ENCODE measurements at places on chromosomes 12 and 14. TPM values are rescaled to one million over a fixed set of nuclear protein-coding genes. Genes with fewer than 3 reads are reported as not detected.

GRCh38 chr12:114172135-114172534, 206.0 kb upstream of the RBM19 start:
- no peak for DNase-seq

- DNase-seq: peak; percentile 21
These were observed 42.0 kb downstream of the GPHB5 start for GRCh38 chr14:63276492-63277342.

- DNase-seq: peak; percentile 16
These were observed 10.5 kb downstream of the CACNA2D4 start for GRCh38 chr12:1907652-1908611.

DNA sequence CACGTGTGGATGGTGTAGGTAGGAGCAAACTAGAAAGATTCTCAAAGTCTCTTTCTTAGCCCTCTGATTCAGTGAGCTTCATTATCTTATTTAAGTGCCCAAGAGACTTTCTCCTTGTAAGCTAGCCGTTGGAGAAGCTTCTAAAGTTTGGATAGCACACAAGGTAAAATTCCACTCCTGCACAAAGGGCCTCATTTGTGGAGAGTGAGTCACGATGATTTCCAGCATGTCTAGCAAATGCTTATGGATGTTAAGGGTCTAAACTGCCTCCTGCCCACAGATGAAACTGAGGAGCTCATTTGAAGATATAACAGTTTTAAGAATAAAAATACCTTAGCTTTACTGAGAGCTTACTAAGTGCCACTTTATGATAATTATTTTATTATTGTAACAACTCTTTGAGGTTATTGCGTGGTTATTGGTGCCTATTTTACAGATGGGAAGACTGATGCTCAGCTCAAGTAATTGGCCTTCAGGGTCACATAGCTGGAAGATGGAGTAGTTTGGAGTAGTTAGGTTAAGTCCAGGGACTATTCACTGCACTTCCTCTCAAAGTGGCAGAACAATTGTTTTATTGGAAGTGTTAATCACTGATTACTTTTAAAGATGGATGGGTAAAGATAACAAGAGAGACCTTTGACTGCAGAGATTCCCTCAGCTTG, 78.7 kb upstream of the HIF1A start:
- DNase-seq: no peak

- DNase-seq: no peak
These were observed 84.3 kb upstream of the ANO2 start for GRCh38 chr12:6029401-6029800.

GRCh38 chr12:25352083-25352918, 101.6 kb upstream of the KRAS start:
- peak; percentile 62 for DNase-seq

GRCh38 chr12:89439941-89440340, 84.7 kb downstream of the GALNT4 start:
- DNase-seq: no peak

DNA sequence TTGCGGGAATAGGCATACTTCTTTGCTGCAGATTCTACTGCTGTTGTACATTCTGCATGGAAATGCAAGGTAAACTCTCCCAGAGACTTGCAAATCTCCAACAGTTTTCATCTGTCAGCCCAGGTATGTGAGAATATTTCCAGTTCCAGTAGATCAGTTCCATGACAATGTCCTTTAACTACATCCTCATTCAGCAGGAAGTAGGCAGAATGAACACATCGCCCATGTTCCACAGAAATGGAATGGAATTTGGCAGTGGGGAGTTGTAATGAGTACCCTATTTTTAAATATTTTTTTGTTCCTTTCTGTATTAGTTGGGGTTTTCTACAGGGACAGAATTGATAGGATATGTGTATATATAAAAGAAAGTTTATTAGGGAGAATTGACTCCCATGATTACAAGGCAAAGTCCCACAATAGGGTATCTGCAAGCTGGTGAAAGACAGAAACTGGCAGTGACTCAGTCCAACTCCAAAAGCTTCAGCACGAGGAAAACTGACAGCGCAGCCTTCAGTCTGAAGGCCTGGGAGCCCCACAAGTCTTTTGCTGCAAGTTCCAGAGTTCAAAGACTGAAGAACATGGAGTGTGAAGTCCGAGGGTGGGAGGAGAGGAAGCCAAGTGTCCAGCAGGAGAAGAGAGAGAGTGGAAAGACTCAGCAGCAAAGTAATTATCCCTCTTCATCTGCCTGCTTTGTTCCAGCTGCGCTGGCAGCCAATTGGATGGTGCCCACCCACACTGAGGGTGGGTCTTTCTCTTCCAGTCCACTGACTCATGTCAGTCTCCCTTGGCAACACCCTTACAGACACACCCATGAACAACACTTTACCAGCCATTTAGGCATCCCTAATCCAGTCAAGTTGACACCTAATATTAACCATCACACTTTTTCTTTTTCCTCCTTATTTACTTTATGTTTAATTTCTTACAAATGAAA, 110.4 kb upstream of the SCAF11 start:
- DNase-seq: peak; percentile 96

GRCh38 chr12:64173456-64173855, 48.6 kb downstream of the KICS2 start:
- no peak for DNase-seq

- no peak for DNase-seq
These were observed 19.5 kb downstream of the PLXNC1 start for GRCh38 chr12:94167756-94168416.

DNA sequence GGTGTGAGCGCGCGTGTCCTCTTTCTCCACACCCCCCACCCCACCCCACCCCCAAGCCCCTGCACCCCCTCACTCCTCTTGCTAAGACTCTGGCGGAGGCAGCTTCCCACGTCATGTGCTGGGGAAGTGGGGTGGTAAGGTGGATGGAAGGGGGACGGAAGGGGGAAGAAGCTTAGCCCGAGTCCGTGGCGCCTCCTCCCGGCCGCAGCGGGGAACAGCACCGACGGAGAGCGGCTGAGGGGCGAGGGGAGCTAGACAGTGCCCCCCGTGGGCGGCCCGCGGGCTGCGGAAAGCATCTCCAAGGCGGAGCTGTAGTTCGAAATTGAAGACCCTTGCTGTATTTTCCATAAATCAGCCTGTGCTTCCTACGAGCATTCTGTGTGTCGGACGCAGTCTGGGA, 588 bp upstream of the GRIN2B start:
- DNase-seq: peak; percentile 45

GRCh38 chr12:91023326-91024004, 18.7 kb upstream of the EPYC start:
- no peak for DNase-seq

DNA sequence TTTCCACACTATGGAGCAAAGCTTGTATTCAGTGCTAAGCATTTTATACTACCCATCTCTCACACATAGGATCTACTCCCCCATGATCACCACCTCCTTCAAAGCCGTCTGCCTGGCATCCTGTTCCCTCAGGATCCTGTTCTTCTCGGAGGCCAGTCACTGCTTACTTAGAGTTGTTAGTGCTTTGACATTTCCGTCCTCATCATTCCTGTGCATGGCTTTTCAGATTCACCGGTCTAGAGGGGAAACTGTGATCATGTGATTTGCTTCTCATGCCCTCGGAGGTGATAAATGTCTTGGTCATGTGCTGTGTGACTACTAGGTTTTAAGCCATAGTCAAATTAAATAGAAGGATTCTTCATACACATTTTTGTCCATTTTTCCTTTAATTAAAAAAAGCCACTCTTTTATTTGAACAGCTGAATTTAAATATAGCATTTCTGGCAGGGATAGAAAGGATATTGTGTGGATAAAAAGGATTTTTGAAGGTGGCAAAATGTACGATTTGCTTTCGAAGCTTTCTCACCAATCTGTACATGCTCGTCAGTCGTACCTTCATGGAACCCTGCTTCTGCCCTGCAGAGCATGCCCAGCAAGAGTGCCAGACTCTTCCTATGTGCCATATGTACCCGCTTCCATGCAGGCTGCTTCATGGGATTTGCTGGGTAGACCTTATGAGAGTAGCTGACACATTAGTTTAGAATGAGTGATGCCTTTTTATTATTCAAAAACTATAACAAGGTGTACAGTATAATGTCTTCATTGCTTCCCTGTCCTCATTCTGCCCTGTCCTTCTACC, 53.3 kb downstream of the BMAL2 start:
- no peak for DNase-seq

Gene CLEC9A
- total RNA-seq: not detected

Gene TPPP2
- total RNA-seq: not detected

Gene ACSS3
- 1.2 TPM for total RNA-seq

Gene TSPAN8
- not detected for total RNA-seq

Gene FOXA1
- not detected for total RNA-seq

Gene CLSTN3
- total RNA-seq: 3.4 TPM

Gene JAG2
- 5.0 TPM for total RNA-seq

Gene CYP27B1
- total RNA-seq: 0.46 TPM

Gene NEUROD4
- total RNA-seq: not detected

Gene KSR2
- total RNA-seq: 0.29 TPM

Gene TAS2R42
- total RNA-seq: not detected
